Cardiac ventricle fibroblast (primary cell): ENCODE measurements at places on chromosomes 2 and 18. TPM values are rescaled to one million over a fixed set of nuclear protein-coding genes. Genes with fewer than 3 reads are reported as not detected.

POTEJ gene
- not detected in 2 replicates for total RNA-seq

CNTNAP5 gene
- not detected in 2 replicates for total RNA-seq

UNC80 gene
- not detected in 2 replicates for total RNA-seq

FAM228A gene
- total RNA-seq = 0.12 TPM in 1 of 2 replicates, not detected in the other

CBLN2 gene
- not detected in 2 replicates for total RNA-seq

BMP10 gene
- not detected in 2 replicates for total RNA-seq

UGT1A4 gene
- total RNA-seq = 0.34 TPM in 1 of 2 replicates, not detected in the other

IKZF2 gene
- 7.6 and 10.6 TPM in 2 replicates for total RNA-seq
